NCI-H2107 (cell line): ENCODE measurements at places on chromosomes 5 and 9.

DNA sequence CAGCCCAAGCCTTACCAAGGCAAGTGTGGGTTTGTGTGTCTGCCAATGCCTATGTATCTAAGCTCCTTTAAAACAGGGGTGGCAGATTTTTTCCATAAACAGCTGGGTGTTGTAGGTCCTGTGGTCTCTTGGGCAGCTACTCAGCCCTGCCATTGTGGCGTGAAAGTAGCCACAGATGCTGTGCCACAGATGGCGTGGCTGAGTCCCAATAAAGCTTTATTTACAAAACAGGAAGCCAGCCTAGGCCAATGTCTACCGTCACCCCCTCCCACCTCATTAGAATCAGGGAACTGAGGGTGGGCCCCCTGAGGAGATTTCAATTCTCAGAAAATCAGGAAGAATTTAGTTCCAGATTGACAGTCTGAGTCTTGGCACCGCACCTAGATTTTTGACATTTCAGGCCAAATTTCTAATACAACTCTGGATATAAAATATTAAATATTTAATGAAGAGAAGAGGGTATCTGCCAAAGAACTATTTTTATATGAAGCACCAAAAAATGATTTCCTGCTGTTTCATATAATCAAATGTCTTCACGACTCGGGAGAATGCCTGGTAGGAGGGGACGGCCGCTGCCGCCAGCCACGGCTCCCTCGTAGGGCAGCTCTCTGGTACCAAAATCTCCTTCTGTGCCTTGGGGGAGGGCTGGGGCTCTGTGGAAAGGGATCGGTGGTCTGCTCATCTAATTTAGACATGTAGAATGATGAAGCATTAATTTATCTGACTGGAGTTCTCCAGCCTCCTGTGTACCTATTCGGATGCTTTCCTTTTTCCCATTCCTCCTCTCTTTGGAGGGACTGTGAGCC, 420.9 kb downstream of the IRX2 start:
- no peak for DNase-seq

DNA sequence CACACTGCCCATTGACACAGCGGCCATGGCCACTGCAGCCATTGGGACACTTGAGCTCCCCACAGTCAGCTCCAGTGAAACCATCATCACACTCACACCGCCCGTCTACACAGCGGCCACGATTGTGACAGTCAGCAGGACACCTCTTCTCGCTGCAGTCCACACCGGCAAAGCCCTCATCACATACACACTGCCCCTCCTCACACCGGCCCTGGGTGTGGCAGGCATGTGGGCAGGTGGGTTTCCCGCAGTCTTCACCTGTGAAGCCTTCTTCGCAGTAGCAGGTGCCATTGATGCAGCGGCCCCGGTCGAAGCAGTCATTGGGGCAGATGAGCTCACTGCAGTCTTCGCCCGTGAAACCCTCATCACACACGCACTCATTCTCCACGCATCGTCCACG, 31.5 kb downstream of the TNC start:
- no peak for DNase-seq

- DNase-seq = no peak
Observed at GRCh38 chr9:81389569-81389993, 299.8 kb downstream of the TLE1 start.

DNA sequence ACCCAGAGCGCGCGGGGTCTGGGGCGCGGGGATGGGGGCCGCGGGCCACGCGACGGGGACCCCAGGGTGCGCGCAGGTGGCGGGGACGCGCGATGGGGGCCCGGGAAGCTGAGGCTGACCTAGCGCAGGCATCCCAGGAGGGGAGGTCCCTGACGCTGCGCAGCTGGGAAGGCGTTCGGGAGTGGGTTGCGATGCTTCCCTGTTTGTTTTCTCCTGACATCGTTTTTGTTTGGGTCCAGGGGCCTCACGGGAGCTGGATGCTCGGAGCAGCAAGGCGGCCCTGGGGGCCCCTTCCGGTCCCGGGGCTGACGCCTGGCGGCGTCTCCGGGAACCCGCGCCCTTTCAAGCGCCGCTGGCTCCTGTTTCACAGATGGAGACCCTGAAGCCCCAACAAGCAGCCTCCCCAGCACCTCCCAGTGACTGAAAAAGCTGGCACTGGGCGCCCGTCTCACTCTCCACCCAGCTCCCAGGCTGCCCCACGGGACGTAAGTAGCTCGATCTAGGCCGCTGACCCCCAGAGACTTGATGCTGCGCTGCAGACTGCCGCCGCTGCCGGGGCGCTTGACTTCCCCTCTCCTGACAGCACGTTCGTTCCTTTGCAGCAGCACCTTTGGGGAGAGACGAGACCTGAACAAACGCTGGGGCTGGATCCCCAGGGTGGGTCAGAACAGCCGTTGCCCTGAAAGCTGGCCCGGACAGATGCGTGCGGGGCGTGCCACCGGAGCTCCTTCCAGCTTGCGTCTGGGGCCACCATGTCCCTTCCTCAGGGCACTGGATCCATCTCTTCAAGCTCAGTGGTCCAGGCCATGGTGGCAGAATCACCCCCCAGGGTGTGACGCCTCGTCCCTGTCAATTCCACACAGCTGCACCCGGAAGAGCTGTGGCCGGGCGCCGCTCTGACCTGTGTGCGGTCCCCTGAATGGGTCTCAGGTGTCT, 593 bp downstream of the BRD3OS start:
- DNase-seq = no peak

DNA sequence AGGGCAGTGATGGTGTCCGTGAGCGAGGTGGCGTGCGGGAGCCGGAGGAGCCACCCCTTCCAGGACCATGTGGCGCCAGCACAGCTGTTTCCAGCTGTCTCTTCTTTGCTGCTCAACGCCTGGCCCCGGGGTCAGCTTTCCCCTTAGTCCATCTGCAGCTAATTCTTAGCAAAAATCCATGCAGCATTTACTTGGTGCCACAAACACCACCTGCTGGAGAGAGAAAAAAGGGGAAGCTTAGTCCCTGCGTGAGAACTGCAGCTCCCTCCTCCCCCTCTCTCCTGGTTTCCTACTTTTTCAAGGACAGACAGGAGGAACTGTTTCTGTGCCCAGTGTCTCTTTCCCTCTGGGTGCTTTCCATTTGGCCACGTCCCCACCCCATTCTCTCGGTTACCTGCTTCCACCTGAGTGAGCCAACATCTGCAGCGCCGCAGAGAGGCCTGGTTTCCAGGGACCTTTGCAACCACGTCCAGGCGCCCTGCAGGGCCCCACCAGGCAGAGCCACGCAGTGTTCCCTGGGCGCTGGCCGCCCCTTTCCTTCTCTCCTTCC, 3.4 kb downstream of the SLC6A19 start:
- peak; percentile 44 for DNase-seq

- DNase-seq = no peak
Observed at GRCh38 chr5:175657593-175658271, at the start of gene HRH2. Gene HRH2 (plus strand): TSS chr5:175658071. CDS start chr5:175683234, 25,163 bp downstream.

DNA sequence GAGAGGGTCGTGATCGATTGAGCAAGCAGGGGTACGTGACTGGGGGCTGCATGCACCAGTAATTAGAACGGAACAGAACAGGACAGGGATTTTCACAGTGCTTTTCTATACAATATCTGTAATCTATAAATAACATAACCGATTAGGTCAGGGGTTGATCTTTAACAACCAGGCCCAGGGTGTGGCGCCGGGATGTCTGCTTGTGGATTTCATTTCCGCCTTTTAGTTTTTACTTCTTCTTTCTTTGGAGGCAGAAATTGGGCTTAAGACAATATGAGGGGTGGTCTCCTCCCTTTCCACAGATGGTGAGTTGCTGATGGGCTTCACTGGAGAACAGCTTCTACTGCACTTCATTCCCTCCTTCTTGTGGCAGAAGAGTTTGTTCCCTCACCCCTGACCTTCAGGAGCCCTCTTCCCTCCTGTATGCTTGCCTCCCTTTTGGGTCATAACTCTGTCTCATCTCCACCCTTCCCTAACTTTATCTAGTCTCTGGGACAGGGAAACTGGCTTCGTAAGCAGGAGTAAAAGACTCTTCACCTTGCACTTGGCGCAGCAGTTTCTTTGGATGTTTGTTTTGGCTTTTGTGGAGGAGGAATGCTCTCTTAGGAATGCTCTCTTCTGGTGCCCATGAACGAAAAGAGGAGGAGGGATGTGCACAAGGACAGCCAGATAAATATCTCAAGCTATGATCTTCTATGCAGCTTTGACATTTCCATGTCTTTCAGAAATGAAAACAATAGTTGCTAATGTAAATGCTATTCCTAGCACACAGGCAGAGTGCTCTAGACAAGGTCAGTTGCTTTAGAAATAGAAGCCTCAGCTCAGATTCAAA, 139.8 kb upstream of the RPS23 start:
- DNase-seq = no peak

- no peak for DNase-seq
Observed at GRCh38 chr5:107512029-107512428, 158.7 kb downstream of the EFNA5 start.

DNA sequence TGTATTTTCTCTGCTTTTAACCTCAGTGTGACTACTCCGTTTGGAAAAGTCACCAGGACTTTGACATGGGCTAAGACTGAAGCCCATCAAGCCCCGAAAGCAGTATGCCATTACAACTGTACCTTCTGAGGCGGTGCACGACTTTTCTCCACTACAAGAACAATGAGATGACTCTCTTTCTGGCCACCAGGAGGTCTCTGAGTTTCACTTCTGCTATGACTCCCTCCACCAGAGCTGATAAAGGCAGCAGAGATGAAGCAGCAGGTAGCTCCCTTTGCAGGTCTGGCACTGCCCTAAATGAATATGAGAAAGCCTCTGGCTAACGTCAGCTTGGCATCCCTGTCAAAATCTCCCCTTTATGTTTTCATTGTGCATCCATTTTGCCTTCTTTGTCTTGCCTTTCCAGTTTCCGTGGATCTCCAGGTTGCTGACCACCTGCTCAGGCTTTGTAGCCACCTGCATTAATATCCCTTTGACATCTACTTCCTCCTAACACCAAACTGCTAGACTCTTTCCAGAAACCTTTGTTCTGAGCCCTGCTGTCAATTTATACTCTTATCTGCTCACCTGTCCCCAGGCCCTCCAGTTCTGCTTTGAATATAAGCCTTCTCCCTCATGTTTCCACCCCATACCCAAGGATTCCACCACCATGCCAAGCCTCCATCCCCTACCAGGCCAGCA, 221.7 kb downstream of the ZNF608 start:
- no peak for DNase-seq

DNA sequence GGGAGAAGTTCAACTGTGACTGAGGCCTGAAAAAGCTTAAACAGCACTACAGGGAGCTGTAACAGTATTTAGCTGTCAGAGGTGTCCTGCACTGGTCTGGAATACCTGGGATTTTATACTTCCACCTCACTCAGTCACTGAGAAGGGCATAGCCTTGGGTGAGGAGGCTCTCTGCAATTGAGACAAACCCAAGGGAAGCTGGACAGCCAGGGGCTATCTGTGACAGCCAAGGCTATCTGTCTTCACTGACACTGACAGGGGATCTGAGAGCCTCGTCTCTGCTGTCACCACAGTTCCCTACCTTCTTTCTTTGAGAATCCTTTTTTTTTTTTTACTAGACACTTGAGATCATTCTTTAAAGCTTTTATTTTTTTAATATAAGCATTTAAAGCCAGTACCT, 356.2 kb upstream of the CD180 start:
- no peak for DNase-seq

DNA sequence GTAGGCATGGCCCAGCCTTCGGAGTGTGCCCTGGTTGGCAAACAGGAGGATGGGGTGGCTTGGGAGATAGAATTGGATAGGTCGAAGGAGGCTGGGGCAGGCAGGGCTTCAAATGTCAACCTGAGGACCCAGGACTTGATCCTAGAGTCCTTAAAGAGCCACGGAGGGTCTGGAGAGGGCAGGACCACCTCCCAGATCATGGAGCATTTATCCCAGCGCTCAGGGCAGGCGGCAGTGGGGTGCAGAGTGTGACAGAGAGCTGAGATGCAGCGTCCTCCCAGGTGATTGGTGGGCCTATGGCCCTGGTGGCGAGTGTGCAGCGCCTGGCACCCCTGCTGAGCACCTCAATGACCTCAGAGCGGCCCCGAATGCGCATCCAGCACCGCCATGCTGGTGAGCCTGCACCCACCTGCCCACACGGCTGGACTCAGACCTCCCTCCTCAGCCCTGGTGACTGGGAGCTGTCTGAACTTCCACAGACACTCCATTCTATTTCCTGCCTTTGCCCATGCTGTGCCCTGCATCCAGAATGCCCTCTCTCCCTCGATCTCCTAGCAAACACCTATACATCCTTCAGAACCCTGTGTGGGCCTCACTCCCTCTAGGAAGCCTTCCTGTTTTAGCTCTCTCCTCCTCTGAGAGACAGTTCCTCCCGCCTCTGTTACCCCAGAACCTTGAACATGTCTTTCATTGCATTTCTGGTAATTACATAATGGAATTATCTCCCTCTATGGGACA, 6.3 kb downstream of the ADGRD2 start:
- DNase-seq = no peak

DNA sequence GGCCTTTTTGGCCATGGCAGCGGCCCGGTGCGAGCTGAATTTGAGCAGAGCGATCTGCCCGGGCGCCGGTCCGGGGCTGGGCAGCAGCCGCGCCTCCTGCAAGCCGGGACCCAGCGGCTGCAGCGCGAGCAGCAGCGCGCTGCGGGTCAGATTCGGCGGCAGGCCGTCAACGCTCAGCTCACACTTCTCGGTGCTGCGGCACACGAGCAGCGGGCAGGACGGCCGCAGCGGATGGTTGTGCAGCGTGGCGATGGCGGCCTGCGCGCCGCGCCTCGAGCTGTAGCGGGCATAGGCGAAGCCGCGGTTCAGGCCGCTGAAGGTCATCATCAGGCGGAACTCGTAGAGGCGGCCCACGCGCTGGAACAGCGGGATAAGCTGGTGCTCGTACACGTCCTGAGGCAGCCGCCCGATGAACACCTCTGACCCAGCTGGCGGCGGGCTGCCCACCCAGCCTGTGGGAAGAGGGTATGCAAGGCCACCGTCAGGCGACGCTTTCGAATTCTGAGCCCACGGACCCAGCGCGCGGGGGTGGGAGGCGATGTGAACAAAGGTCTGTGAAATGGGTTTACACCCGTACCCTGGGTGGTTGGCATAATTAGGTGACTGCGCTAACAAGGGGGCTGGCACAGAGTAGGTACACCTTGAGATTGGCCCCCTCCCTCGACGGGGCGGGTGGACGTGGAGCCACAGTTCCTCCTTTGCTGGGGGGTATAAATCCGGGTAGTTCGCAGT, 755 bp downstream of the DND1 start:
- no peak for DNase-seq

DNA sequence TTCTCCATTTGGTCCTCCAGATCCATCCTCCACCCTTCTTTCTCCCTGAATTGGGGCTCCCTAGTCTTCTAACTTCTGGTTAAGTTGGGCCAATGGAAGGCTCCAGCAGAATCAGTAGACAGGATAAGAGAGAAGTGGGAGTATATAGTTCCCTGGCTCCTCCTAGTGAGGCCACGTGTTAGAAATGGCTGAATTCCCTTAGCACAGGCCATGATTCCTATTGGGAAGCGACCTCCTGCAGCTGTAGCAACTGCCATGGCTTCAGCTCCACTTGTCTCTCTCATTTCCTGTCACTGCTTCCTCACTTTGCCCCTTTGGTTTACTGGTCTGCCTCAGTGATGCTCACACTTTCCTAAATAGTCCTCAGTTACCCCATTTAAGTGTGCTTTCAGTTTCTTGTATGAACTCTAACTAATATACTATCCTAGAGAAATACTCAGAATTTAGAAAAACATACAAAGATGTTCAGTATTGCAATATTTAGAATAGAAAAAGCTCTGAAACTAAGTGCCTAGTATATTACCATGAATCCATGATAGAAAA, 104.8 kb upstream of the SMARCA2 start:
- DNase-seq = no peak

- DNase-seq = no peak
Observed at GRCh38 chr5:145792840-145793239, 42.3 kb downstream of the PRELID2 start.

- no peak for DNase-seq
Observed at GRCh38 chr5:151270599-151270998, 17.6 kb downstream of the GM2A start.

- no peak for DNase-seq
Observed at GRCh38 chr9:16915126-16915831, 44.8 kb upstream of the BNC2 start.

GRCh38 chr5:68134033-68134668, 81.4 kb upstream of the PIK3R1 start:
- no peak for DNase-seq
